ENCODE measurements at places on chromosomes 3 and 15.

- no peak for DNase-seq
Measured at GRCh38 chr3:56829533-56829932, 27.8 kb upstream of the ARHGEF3 start.

DNA sequence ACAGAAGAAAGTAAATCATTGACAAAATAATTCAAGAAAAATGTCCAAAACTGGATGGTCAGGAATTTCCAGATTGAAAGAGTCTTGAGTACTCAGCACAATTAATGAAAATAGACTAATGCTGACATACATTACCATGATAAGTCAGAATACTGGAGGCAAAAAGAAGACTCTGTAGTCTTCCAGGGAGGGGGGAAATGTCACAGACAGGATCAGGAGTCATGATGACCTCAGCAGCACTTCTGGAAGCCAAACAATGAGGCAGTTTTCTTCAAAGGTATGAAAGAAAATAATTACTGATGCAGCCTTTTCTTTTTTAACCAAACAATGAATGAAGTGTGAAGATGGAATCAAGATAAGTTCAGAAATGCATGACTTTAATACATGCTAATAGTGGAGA lies 30.1 kb upstream of the SLC22A13 start:
- DNase-seq: no peak

- DNase-seq: no peak
Measured at GRCh38 chr3:132593947-132594323, 3.1 kb upstream of the ACKR4 start.

DNA sequence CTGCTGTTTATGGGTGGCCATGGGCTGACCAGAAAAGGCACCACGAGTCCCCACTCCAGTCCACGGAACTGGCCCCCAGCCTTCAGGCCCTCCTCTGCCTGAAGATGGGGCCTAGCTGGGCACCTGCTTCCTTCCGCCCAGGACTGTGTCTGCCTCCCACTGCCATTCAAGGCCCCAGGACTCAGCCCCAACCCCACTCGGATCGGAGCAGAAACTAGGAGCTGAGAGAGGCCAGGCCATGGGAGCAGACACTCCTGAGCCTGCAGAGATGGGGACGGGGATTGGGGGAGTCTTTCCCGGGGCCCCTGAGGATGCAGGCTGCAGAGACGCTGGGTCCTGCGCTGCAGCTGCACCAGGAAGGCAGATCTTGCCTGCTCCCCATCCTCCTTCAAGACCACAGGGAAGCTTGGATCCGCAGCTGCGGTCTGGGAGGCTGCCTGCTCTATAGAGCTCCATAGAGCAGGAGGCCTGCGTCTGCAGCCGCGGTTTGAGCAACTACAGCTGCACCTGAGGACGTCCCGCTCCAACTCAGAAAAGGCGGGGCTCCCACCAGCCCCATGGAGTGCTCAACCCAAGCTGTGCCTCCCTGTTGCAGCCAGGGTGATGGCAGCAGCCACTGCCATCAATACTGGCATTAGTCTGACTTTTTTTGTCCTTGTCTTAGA lies 383.9 kb upstream of the TMCO5A start:
- no peak for DNase-seq

- no peak for DNase-seq
Measured at GRCh38 chr15:97968380-97968779, 7.9 kb downstream of the ARRDC4 start.

DNA sequence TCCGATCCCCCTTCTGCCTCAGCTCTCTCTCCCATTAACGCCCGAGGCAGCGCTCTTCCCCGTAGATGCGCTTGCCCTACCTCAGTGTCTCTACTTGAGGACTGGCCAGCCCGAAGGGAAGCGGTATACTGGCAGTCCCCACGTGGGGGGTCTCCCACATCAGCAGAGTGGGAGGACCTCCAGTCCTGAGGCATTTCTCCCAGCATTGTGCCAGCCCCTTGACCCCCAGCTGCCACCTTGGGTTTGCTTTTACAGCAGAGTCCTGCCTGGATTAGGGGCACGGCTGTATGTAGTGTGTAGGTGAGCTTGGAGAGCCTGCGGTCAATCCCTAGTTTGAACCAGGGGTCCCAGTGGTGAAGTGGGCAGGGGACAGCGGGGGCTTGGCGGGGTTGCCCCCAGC lies 767 bp downstream of the SEMA3F start:
- no peak for DNase-seq

DNA sequence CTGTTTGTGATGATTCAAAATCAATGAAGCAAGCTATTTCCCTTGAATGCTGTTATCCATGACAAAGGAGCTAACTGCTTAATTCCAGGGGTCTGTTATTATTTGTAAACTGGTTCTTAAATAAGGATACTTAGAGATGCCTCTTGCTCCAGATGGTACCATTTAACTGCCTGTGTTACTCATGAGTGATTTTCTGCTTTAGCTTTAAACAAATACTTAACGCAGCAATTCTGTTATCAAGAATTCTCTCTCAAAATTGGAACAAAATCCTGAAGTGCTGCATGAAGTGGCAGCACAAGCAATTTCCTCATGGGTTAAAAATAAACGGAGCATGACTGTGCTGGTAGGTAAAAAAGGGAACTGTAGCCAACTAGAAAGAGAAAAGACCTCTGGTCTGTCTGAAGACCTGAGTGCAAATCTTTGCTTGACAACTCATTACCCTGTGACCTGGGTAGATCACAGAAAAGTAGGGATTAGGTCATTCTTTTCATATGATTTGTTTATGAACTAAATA lies 62.5 kb upstream of the GBE1 start:
- no peak for DNase-seq

- no peak for DNase-seq
Measured at GRCh38 chr15:39598186-39598850, 17.4 kb downstream of the THBS1 start.
